Femur (tissue), 1 donor: ENCODE measurements at places on chromosomes 2 and 18.

- DNase-seq: no peak
Measured at GRCh38 chr18:24949908-24950307, 402.1 kb downstream of the ZNF521 start.

GRCh38 chr2:109318150-109318948 is 189.3 kb downstream of the SH3RF3 start:
- DNase-seq: peak; percentile 93

GRCh38 chr2:27369471-27370025 is 590 bp downstream of the EIF2B4 start:
- peak; percentile 75 for DNase-seq

DNA sequence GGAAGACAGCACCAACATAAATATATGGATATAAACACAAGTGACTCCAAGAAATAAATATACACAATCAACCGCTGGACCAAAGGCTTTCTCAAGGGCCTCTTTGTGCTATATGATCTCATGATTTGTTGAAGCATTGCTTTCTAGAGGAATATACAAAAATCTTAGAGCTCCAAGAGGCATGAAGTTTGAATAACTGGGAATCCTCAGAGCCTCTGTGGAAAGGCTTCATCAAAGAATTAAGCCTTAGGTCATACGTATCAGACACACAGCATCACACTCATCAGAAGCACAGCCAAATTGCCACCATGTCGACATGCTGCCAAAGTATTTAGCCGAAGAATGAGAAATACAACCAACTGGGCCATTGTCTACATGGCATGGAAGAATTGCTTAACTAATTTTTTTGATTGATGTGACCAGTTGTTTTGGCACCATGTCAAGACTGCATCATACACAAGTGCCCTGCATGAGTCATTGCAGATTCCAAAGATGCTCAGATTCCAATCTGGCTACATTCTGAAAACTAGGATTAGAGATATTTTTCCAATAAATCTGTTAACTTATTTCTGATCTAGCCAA is 860.6 kb upstream of the ZEB2 start:
- peak; percentile 71 for DNase-seq

DNA sequence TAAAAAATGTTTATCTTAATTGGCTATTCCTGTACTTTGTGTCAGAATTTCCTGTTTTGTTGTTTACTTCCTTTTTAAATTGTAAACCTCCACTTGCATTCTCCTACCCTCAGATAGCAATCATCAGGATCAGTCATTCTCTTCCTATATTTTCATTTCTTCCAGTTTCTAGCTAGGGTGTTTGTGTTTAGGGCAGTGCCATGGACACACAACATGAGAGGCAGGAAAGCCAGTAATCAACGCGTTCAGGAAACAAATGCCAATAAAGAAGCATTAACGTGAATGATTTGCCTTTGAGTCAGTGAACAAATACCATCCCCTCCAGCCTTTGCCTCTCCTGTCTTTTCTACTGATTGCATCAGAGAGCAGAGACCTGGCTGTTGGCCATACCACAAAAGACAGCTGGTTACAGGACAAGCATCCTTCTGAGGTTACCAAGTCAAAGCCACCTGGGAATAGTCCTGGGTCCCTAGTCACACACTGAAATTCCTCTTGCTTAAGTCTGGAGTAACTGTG is 56.7 kb upstream of the FHL2 start:
- DNase-seq: no peak

- DNase-seq: no peak
Measured at GRCh38 chr2:36403675-36404230, 48.2 kb downstream of the CRIM1 start.

- no peak for DNase-seq
Measured at GRCh38 chr2:44560352-44560751, 198.6 kb downstream of the CAMKMT start.

DNA sequence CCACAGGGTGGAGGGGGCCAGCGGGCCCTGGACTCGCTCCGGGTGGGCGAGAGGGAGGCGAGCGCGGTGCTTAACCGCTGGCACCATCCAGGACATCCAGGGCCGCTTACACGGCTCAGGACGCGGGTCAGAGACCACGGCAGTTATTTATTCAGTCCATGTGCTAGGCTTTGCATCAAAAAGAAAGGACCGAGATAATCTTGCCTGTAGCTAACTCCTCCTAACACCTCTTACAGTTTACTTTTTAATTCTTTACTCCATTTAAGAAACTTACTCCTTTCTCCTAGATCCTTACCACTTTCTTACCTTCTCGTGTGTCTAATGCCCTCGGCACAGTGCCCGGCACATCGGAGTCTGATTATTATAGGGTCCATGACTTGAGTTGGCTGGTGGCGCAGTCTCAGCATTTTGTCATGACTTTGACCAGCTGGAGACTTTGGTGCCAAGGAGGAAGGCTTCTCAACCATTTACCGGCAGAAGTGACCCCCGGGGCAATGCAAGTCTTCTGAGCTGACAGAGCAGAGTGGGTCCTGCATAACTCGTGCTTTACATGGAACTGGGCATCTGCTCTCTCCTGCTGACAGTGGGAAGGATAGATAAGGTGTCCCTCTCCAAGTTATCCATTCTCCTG is 503 bp downstream of the ANXA4 start:
- DNase-seq: peak; percentile 33

DNA sequence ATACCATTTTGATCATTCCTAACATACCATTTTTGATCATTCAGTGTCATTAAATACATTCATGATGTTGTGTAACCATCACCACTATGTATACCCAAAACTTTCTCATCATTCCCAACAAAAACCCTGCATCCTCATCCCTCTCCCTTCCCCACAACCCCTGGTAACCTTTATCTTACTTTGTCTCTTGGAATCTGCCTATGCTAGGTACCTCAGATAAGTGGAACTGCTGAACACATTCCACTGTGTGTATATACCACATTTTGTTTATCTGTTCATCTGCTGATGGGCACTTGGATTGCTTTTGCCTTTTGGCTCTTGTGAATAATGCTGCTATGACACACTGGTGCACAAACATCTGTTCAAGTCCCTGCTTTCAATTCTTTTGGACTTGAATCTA is 83.8 kb upstream of the TFCP2L1 start:
- no peak for DNase-seq

- no peak for DNase-seq
Measured at GRCh38 chr2:60657673-60658072, 98.4 kb upstream of the PAPOLG start.

- DNase-seq: peak; percentile 39
Measured at GRCh38 chr2:36478332-36478738, 119.6 kb downstream of the FEZ2 start.

- DNase-seq: no peak
Measured at GRCh38 chr2:171310889-171311288, 122.9 kb downstream of the METTL8 start.

GRCh38 chr18:74146756-74147155 is 878 bp downstream of the FBXO15 start:
- DNase-seq: no peak

GRCh38 chr2:148124271-148124670 is 103.4 kb downstream of the MBD5 start:
- DNase-seq: no peak

- DNase-seq: no peak
Measured at GRCh38 chr2:97969081-97970067, 26.4 kb downstream of the TMEM131 start.

DNA sequence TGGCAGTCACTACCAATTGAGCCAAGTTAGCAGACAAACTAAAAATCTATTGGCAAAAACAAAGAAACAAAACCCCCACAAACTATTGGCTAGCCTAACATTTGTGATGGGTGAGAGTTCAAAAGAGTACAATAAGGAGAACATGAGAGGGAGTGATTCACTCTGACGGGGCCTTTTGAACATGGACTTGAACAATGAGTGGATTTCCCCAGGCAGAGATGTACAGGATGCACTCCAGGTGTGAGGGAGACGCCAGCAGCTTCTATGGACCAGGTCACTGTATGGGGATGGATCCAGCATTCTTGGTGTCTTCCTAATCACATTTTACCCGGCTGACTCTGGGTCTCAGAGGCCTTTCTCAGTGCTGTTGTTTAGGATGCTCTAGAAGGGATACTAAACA is 167.5 kb upstream of the SMAD2 start:
- DNase-seq: no peak

DNA sequence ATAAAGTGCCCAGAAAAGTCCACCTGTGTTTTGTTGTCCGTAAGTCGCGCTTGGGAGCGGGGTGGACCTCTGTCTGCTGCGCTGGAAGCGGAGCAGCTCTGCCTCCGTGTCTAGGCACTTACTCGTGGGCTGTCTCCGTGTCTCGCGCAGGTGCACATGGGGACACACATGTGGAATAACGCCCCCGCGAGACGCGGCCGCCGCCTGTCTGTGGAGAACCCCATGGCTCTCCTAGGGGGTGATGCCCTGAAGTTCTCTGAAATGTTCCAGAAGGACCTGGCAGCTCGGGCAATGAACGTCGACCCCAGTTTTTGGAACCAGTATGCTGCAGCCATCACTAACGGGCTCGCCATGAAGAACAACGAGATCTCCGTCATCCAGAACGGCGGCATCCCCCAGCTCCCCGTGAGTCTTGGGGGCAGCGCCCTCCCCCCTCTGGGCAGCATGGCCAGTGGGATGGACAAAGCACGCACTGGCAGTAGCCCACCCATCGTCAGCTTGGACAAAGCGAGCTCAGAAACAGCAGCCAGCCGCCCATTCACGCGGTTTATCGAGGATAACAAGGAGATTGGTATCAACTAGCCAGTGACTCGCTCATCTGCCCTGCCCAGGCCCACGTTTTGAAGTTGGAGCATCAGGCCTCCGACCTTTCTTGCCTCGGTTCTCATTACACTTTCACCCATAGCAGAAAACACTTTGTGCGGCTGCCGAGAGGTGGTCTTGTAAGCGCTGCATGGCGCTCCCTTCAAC is 17.3 kb downstream of the SALL3 start:
- no peak for DNase-seq

DNA sequence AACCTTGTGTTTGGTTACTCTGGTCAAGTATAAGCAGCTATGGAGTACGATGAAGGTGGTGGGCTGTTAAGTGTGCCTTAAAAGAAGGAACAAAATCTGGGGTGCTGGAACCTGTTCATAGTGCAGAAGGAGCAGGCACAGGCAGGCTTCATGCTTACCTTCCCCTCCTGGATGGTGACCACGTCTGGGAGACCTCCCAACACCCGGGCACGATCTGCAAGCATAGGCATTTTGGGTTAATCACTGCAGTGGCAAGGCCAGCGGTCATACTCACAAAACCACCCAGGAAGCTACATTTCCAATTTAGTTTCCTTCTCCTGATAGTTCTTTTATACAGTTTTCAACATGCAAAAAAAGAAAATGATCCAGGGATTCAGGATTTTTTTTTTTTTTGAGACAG is 58.7 kb upstream of the LPIN2 start:
- no peak for DNase-seq

- DNase-seq: peak; percentile 3
Measured at GRCh38 chr2:129887688-129888266, 91.7 kb upstream of the RAB6C start.

- no peak for DNase-seq
Measured at GRCh38 chr2:238635647-238636051, 208.9 kb downstream of the ASB1 start.

GRCh38 chr2:230343747-230344146 is 16.8 kb downstream of the SP140L start:
- DNase-seq: no peak

DNA sequence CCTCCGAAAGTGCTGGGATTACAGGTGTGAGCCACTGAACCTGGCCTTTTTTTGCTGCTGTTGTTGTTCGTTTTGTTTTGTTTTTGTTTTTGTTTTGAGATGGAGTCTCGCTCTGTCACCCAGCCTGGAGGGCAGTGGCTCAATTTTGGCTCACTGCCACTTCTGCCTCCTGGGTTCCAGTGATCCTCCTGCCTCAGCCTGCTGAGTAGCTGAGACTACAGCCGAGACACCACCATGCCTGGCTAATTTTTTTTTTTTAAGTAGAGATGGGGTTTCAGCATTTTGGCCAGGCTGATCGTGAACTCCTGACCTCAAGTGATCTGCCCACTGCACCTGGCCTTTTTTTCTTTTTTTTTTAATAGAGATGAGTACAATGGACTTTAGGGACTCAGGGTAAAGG is 22.0 kb downstream of the TMEM127 start:
- DNase-seq: no peak

DNA sequence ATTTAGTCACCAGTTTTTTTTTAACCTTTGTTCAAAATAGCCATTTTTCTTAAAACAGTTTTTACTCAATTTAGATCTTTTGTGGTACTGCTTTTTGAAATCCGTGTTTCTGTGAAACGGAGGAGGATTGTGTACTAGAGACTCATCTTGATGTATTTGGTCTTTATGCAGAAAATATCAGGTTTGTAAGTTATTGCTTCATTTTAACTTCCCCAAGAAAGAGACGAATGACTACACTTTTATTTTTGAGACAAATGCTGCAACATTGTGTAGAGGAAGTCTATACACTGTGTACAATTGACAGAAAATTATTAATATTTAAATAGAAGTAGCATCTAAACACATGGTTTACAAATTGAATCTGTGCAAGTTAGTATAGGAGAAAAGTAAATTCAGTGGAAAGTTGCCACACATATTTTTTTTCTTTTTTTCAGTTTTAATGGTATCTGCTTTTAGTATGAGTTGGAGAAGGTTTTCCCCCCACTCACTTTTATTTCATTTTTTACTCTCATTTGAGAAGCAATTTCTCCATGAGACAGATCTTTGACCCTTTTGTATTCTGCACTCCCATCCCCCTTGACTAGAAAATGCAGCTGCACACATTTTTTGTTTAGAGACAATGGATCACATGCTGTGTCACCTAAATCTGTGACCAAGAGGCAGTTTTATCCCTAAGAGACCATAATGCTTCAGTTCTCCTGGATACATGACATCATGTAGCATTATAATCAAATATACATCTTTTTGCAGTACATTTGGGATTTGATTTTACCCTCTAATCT is 200.8 kb upstream of the STON1 start:
- DNase-seq: no peak

GRCh38 chr18:49014605-49015267 is 64.0 kb upstream of the SMAD7 start:
- DNase-seq: no peak

- no peak for DNase-seq
Measured at GRCh38 chr2:240788482-240788881, 31.5 kb downstream of the KIF1A start.

DNA sequence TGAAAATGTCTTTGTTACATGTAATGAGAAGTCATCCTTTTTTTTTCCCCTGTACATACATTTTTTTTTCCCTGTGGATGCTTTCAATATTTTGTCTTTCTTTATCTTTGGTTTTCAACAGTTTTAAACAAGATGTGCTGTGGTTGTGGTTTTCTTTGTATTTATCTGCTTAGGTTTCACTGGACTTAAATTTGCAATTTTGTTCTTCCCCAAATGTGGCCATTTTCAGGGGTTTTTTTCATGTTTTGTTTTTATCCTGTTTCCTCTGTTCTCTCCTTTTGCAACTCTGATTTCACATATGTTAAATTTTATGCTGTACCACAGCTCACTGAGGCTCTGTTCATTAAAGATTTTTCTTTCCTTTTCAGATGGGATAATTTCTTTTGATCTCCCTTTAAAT is 41.7 kb downstream of the GALNT1 start:
- no peak for DNase-seq

- DNase-seq: no peak
Measured at GRCh38 chr2:229202646-229203045, 68.4 kb downstream of the PID1 start.

- no peak for DNase-seq
Measured at GRCh38 chr2:166337932-166338331, 37.8 kb downstream of the SCN9A start.
